KBM-7 (cell line): ENCODE measurements at places on chromosomes 13 and 19.

DNA sequence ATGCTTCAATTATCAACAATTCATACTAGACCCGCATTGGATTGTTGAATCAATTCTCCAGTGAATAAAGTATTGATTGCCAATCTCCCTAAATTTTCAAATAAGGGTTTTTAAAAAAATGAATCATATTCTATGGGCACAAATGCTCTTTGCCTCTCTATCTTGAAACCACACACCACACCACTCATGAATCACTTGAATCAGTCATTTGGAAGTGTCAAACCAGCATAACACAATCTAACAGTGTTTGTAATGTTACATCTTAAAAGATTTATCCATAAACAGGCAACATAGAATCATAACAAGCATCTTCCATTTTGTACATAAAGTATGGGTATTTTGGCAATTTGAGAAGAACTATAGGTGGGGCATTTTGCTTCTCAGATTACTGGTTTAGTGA is 219.5 kb upstream of the MIR17HG start:
- no peak for DNase-seq

GRCh38 chr13:98366443-98366842 is 189.4 kb upstream of the RNF113B start:
- no peak for DNase-seq

DNA sequence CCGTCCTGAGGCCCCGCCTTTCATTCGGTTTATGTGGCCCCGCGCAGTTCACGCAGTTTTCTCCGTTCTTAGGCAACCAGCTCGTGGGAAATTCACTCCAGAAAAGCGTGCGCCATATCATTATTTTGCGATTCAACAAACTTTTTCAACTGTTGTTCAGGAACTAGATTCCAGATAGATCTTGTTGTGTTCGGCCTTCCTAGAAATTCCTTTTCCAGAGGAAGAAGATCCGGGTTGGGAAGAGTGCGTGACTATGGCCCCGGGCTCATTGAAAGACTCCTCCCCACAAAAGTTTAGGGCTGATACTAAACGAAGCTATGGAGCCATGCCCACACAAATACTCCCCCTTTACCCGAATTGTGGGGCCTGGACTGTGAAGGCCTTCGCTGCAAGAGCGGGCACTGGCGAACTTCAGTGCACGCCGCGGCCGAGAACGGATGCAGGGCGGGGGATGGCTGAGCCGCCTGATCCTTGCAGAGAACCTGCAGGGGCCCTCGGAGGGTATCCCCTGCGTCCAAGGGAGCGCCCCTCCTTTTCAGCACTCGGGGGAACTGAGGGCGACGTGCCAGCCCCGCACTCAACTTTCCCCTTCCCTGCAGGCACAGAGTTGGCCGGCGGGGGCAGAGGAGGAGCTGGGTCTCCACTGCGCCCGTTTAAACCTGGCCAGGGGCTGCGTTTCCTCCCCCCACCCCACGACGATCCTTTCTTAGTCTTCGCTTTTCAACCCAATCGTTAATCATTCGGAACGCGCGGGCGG is 904 bp upstream of the SOX1 start:
- DNase-seq: peak; percentile 17

GRCh38 chr13:114111577-114111976 is 20.8 kb downstream of the RASA3 start:
- DNase-seq: no peak

DNA sequence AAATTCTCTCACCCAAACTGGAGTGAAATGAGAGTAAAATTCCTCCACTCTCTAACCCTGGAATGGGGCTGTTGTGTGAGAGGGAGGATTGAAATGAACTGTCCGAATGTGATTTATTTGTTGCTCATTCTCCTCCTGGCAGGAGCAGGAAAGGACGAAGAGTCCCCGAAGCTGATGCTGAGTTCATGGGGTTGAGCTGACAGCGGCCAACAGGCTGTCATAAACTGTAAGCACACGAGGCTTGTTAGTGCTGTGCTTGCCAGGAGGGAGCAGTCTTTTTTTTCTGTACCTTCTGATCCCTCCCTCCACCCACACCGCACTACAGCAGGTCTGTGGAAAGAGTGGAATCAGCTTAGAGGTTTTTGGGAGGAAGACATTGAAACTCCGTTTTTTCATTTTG is 33.1 kb upstream of the ZNF331 start:
- no peak for DNase-seq
